ENCODE measurements at places on chromosomes 3 and 15. TPM values are rescaled to one million over a fixed set of nuclear protein-coding genes. Genes with fewer than 3 reads are reported as not detected.

The HHLA2 gene
- total RNA-seq: not detected

The HCN4 gene
- total RNA-seq: not detected

The TGM5 gene
- total RNA-seq: not detected

The ABHD5 gene
- 5.3 TPM for total RNA-seq

The EPM2AIP1 gene
- total RNA-seq: 1.9 TPM

The ALDH1L1 gene
- total RNA-seq: 36.1 TPM

The CLSTN2 gene
- 65.8 TPM for total RNA-seq

The CCR4 gene
- total RNA-seq: 3.1 TPM

The SH3GL3 gene
- total RNA-seq: not detected

The GDPGP1 gene
- total RNA-seq: 2.2 TPM

The IGSF11 gene
- total RNA-seq: not detected

GRCh38 chr3:15795651-15796308, 2.0 kb downstream of the ANKRD28 start:
- DNase-seq: no peak

DNA sequence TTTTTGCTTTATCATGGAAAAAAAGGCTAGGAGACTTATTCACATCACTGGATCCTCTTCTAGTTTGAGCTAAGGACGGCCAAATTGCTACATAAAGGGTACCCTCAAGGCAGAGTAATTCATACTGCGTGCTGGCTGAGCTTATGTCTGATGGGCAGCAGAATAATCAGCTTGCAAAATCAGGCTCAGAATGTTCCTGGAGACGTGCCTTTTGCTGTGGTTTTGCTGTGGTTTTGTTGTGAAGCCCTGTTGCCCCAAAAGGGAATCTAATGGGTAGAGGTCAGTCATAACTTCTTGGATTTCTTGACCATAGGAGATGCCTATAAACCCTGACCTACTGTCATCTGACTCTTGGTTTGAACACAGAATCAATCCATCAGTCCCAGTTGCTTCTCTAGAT, 189.9 kb downstream of the SOX2 start:
- DNase-seq: no peak

DNA sequence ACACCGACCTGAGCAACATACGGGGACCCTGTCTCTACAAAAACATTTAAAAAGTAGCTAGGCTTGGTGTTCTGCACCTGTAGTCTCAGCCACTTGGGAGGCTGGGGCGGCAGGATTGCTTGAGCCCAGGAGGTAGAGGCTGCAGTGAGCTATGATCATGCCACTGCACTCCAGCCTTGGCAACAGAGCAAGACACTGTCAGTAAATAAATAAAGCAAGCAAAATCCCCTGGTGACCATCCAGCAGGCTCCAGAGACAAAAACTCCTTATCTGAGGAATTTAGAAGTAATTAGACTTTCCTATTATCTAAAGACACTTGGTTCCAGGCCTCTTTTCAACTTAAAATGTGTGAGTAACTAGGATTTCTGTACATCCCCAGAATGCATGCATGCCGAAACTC, 29.5 kb upstream of the ZNF774 start:
- peak; percentile 37 for DNase-seq

DNA sequence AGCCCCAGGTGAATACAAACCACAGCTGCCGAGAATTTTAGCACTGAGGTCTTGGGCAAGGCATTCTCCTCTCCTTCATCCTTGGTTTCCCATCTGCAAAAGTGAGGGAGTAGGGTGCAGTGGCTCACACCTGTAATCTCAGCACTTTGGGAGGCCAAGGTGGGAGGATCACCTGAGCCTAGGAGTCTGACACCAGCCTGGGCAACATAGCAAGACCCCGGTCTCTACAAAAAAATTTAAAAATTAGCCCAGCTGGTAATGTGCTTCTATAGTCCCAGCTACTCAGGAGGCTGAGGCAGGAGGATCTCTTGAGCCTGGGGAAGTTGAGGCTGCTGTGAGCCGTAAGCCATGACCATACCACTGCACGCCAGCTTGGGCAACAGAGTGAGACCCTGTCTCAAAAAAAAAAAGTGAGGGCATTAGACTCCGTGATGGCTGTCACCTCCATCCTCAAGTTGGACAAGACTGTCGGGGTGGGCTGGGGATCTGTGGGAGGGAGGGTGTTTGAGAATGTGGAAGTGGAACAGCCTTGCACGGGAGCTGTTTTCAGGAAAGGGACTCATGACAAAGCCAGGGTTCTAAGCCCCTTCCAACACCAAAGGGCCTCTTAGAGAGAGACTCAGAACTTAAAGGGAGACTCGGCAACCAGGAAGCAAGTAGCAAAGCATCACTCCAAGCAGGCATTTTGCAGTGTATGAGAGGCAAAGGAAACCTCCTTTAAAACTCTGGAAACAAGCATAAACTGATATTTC, 46.0 kb upstream of the FURIN start:
- no peak for DNase-seq

GRCh38 chr15:40953713-40954074, 423 bp downstream of the CHAC1 start:
- no peak for DNase-seq

DNA sequence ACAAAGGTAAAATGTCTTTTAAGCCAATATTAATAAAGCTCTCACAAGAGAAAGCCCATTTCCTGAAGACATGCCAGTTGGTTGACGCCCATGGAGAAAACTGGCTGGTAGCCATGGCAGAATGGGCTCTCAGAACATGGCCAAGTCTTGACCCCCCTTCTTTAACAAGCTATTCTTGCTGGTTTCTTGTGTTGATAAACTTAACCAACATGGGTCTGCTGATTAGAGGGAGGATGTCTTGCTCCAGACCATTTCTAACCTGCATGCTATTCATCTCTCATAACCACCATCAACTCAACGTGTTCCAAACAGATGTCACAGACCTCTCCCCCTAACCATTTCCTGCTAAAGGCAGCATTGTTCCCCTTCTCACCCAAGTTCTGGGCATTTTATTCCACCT, 25.7 kb downstream of the NTRK3 start:
- DNase-seq: no peak

GRCh38 chr15:94162939-94163338, 68.4 kb upstream of the MCTP2 start:
- DNase-seq: no peak

DNA sequence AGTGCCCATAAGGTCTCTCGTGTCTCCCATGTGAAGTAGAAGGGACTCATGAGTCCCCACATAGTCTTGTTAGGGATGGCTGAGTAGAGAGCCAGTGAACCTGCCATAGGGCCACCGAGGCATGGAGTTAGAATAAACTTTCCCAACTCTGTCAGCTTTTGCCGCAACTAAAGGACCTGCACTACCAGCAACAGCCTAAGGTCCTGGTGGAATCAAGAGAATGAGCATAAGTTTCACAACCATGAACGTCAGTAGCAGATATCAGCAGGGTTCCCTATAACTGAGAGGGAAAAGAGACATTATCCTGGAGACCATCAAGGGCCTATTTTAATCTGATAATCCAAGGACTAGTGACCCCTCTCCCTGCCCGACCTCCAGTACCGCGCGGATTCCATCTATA, 60.3 kb upstream of the FNDC3B start:
- DNase-seq: no peak

- DNase-seq: no peak
Measured at GRCh38 chr3:114998971-114999579, 148.0 kb downstream of the ZBTB20 start.

DNA sequence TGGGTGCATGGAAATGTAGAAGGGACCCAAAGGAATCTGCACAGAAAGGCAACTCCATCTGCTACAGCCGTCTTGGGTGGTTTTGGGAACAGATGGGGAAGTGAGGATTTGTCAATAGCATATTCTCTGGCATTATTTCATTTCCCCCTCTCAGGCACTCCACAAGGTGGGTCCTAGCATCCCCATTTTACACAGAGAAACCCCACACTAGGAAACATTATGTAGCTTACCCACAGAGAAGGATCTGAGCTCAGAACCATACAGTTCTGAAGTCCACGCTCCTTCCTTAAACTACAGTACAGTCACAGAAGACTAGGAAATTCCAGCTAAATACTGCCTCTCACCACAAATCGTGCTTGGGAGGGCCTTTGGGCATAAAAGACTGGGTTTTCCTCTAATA, 61.2 kb upstream of the CTNNB1 start:
- DNase-seq: no peak

DNA sequence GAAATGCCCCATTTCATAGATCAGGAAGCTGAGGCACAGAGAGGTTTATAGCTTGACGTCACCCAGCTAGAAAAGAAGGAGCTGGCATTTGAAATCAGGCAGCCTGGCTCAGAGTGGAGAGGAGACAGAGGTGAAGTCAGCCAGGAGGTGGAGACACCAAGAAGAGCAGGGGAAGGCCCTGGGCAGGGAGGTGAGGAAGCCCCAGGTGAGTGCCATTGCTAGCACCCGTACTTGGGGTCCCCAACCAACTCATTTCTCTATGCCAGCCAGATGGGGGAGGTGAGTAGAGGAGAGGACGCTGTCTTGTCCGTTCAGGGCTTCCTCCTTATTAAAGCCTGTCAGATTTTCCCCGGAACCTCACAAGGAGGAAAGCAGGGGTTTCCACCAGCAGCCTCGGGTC, 149.6 kb upstream of the TLE3 start:
- no peak for DNase-seq

- DNase-seq: no peak
Measured at GRCh38 chr3:144028798-144029411, 57.3 kb downstream of the DIPK2A start.

DNA sequence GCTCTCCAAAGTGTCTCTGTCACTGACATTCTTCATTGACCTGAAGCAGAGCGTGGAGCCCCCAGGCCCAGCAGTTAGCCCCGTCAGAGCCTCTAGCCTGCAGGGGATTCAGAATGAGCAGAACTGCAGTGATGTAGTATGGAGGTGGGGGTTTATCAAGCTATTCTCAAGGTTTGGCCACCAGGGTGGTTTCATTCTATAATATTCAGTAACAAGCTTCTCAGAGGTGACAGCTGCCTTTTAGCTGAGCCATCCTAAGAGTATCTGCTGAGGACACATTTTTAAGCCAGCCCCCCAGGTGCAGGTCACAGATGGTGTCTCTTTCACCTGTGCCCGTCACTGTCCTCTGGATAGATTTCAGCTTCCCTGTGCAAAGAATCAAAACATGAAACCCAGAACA, 31.9 kb downstream of the CMTM7 start:
- no peak for DNase-seq

- peak; percentile 52 for DNase-seq
Measured at GRCh38 chr3:56985460-56985859, 75.0 kb upstream of the SPATA12 start.

GRCh38 chr15:65883571-65883970, 14.3 kb downstream of the RAB11A start:
- DNase-seq: no peak

DNA sequence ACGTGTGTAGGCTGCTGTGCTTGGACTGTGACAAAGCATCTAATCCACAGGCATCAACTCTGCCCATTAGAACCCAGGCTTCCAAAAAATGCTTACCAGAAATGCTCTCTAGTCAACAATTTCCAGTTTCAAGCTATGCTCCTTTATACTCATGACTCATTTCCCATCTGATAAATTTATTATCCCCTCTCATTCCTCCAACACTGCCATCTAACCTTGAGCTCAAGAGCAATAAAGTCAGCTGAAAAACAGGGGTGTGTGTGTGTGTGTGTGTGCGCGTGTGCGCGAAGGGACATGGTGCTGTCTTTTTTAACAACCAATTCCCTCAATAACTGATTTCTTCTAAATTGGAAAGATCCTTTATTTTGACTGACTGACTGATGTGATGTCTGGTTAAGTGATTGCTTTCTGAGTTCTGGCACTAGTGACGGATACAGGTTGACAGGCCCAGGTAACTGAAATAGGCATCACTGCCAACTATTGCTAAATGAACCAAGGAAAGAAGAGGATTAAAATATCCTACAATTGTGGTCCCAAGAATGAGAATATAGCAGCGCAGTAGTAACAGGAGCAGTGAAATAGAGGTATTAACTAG, 405.5 kb downstream of the ZNF385D start:
- DNase-seq: no peak

GRCh38 chr3:166005126-166005525, 167.9 kb upstream of the BCHE start:
- no peak for DNase-seq

DNA sequence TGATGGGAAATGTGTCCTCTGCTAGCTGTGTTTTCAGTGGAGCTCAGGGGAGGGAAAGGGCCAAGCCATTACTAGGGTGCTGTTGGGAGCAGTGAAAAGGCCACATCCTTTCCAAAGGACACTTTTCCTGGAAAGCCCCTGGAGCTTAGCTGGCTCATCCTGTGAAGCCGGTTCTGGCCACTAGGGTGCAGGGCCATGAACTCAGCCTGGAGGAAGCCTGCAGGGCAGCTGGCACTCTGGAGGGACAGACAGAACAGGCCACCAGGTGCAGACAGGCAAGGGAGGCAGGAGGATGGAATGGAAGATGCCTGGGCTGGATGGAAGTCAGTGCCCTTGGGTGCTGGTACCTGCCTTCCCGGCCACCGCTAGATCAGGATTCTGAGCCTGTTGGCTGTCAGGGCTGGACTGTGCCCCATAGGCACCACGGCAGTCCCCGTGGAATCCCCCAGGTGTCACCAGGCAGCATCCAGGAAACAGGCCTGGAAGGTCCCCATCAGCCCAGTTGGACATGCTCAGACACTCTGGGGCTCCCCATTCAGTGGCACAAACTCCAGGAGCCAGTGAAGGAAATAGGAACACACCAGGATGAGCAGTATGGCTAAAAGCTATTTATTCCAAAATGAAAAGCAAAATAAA, 76.2 kb upstream of the C2CD4B start:
- DNase-seq: peak; percentile 52

DNA sequence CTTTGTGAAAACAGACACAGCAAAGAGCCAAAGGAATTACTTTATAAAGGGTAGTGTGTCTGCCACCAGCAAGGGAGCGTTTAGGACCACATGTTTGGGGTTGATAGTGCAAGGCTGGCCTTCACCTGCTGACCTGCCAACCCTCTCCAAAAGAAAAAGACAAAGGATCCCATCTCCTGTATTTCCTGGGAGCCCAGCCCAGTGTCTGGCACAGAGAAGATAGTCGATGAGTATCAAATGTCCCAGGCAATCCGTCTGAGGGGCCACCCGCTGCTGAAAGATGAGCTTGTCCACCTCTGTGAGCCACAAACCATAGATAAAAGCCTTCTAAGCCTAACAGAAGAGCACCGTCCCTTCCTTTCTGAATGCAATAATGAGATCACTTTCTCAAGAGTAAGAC, 154.8 kb upstream of the CTNNB1 start:
- no peak for DNase-seq

- DNase-seq: no peak
Measured at GRCh38 chr15:32003558-32003957, 26.8 kb upstream of the CHRNA7 start.

All from ascending aorta (tissue), 2 donors.